ENCODE measurements at places on chromosomes 7 and 10.

DNA sequence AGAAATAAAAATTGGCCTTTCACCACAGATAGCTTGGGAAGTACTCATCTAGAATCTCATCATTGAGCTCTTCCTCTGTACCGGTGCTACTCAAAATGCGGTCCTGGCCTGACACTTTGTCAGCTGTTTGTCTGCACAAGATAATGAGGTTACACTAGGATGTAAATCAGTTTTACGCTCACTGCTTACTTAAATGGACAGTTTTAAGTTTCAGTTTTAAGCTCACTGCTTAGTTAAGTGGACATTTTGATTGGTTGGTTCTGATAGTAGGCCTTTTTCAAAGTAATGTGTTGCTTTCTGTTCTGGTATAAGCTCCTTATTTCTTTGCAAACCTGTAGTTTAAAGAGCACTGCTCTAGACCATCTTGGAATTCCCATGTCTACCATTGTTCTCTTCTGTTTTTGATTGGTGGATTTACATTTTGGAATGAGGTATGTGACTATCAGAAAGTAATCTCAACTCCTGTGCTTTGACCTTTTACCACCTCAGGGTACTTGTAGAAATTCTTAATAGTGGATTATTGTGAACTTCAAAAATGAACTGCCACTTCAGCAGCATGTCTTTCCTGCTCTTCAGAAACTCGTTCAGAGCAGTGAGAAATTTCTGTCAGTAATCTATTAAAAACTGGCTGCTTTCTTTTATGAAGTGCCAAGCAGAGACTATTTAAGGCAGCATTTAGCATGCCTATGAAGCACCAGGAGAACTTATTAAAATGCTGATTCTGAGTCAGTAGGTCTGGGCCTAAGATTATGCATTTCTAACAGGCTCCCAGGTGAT, 55.0 kb downstream of the C1GALT1 start:
- DNase-seq: no peak

GRCh38 chr10:130560573-130560972, 424.4 kb downstream of the GLRX3 start:
- DNase-seq: no peak

GRCh38 chr7:3455806-3456595, 154.9 kb downstream of the SDK1 start:
- no peak for DNase-seq

DNA sequence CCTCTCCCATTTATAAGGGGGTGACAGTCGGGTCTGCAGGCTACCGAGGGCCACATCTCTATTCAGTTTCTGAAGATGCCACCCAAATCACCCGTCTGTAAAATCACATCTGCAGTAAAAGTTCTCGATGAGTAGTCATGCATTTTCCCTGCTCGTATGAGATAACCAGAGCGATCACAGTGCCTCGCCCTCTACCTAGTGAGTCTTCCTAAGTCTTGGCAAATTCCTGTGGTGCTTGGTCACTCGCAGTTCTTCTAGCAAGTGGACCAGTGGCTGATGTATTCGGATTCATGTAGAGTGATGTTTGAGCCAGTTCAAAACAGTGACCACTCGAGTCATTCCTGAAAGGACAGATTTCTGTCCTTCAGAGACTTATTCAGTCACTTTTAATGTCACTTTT, 44.9 kb downstream of the INSYN2A start:
- no peak for DNase-seq

GRCh38 chr10:77586719-77587415, 50.7 kb downstream of the KCNMA1 start:
- DNase-seq: no peak

- no peak for DNase-seq
These were observed 100.6 kb downstream of the ARHGAP22 start for GRCh38 chr10:48504141-48504885.

DNA sequence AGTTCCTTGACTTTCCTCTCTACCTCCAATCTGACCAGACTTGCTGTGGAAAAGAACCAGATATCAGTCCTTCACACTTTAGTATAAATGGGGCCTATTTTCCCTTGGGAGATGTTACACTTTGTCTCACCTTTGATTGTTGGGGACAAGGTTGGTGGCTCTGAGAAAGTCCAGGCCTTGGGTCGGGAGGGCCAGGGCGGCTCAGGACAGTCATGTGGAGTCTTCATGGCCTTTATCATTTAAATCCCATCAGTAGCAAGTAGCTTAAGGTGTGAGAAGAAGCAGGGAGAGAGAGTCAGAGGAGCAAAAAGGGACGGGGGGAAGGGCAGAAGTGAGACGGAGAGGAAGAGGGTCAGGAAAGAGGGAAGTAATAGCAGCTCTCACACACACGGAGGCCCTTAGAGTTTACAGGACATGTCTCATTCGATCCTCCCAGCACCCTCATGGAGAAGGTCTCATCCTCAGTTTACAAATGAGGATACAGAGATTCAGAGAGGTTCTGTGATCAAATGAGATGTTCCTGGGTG, 40.5 kb downstream of the TBATA start:
- DNase-seq: no peak

- no peak for DNase-seq
These were observed 1.4 kb downstream of the CHST3 start for GRCh38 chr10:71965623-71966022.

DNA sequence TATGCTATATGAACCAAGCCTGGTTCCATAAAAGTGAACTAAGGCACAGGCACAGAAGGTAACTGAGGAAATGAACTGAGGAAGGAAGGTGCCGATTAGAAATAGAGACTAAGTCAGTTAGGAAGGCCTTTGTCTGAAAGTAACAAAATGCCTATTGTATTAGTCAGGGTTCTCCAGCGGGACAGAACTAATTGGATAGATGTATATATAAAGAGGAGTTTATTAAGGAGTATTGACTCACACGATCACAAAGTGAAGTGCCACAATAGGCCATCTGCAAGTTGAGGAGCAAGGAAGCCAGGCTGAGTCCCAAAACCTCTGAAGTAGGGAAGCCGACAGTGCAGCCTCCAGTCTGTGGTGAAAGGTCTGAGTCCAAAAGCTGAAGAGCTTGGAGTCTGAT, 13.9 kb upstream of the PLXNA4 start:
- no peak for DNase-seq

GRCh38 chr7:151254316-151254715, 5.8 kb upstream of the SMARCD3 start:
- no peak for DNase-seq

- DNase-seq: no peak
These were observed 8.4 kb upstream of the TECTB start for GRCh38 chr10:112274831-112275230.

- DNase-seq: no peak
These were observed 1.4 kb downstream of the FGFBP3 start for GRCh38 chr10:91907914-91908336.

DNA sequence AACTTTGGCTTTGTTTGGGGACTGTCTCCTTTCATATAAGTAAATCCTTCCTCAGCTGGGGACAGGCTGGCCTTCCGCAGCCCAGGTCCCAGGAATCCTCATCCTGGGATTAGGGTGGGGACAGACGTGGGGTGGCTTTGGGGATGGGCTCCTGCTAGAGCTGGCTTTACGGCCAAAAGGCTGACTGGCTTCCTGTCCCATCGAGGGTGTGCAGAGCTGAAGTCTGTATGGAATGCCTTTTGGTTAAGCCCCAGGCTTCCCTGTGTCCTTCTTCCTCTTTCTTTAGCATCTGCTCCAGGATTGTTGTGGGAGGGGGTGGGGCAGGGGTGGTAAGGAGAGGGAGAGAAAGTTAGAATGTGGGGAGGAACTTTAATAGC, 59.4 kb upstream of the AQP1 start:
- DNase-seq: no peak

- no peak for DNase-seq
These were observed 223.9 kb upstream of the PPP2R2D start for GRCh38 chr10:131676800-131677421.

DNA sequence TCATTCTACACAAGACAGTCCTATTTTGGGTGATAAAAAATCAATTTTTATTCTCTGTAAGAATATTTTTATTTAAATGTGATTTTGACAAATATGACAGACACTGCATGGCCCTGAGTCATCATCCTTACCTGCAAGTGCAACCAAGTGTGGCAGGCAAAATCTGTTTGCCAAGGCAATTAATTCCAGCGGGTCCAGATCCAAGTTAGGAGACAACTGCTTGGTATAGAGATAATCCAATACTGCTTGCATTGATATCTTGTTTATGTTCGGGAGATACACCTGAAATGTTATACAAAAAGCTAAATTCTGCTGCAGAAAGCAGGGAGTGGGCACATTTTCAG, 66.2 kb downstream of the RHOBTB1 start:
- no peak for DNase-seq

- DNase-seq: no peak
These were observed 35.4 kb downstream of the LRRC4 start for GRCh38 chr7:127995881-127996215.

GRCh38 chr7:79221211-79221610, 232.3 kb downstream of the MAGI2 start:
- no peak for DNase-seq

- DNase-seq: no peak
These were observed 43.2 kb downstream of the PANK1 start for GRCh38 chr10:89601728-89602361.

DNA sequence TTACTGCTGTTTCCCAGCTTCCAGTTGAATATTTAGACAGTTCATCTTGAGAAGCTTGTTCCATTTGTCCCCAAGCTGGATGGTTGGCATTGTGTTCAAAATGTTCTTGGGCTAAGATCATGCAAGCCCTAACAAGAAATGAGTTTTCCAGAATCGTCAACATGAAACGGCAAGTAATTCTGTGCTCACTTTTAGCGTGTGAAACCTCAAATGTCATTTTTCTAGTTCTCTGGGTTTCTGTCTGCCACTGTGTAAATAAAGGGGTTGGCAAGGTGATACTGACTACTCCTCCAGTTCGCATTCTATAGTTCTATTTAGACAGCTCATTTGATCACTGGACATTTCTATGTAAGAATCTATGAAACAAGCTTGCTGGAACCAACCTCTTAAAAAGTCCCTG, 194.0 kb downstream of the AHR start:
- no peak for DNase-seq

DNA sequence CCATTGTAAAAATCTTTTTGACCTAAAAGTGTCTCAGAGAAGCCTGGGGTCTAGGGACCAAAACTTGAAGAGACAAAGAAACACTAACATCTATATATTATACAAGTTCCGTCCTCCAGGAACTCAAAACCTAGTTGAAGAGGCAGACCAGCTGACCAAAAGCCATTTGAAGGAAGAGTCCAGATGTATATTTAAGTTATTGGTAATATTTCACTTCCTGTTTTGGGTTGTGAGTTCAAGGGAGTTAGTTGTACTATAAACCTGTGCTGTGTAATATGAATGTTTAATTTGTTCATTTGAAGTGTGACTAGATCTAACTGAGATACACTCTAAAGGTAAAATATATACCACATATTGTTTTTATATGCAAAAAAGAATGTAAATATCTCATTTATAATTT, 45.0 kb downstream of the CDK1 start:
- DNase-seq: no peak

GRCh38 chr10:125990974-125991373, 94.6 kb downstream of the FANK1 start:
- DNase-seq: no peak

GRCh38 chr10:381805-382204, 246.6 kb downstream of the ZMYND11 start:
- no peak for DNase-seq

DNA sequence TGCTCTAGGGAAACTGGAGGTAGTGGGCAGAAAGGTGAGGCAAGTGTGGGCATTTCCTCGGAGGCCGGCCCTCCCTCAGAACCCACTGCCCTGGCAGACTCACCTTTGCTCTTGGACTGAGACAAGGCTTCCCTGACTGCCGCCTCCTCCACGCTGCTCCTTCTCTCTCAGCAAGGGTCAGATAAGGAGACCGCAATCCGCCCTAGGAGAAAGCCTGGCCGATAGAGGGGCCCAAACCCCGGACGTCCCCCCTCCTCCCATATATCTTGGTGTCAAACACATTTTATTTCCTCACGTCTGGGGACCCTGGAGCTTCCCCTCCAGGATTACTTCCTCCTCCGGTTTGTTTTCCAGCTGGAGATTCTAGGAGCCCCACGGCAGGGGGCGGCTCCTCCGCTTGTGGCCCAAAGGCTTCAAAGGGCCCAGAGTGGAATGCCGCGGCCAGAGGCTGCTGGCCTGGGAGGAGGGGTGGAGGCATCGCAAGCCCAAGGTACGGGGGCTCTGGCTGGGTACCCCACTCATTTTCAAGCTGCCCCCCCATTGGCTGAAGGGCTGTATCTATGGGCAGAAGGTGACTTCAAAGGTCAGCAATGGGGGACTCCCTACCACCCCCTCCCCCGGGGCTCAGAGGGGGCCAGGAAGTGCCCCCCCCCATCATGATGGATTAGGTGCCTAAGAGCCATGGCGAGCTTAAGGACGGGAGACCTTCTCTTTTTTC, 31.7 kb upstream of the LBX1 start:
- DNase-seq: no peak

DNA sequence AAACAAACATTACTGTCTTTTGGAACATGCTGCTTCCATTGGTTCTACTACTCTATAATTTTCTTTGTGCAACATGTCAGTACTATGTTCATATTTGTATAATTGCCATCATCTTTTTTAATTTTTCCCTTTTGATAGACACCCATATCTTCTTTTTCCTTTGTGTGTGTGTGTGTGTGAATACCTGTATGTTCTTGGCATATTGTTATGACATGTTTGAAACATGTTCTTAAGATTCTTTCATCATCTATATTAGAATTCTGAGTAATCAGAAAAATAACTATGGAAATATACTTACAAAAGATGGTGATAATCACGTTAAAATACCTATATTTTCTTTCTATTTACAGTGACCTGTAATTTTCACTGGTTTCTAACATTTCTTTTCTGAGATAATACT, 3.5 kb upstream of the CDK6 start:
- no peak for DNase-seq

DNA sequence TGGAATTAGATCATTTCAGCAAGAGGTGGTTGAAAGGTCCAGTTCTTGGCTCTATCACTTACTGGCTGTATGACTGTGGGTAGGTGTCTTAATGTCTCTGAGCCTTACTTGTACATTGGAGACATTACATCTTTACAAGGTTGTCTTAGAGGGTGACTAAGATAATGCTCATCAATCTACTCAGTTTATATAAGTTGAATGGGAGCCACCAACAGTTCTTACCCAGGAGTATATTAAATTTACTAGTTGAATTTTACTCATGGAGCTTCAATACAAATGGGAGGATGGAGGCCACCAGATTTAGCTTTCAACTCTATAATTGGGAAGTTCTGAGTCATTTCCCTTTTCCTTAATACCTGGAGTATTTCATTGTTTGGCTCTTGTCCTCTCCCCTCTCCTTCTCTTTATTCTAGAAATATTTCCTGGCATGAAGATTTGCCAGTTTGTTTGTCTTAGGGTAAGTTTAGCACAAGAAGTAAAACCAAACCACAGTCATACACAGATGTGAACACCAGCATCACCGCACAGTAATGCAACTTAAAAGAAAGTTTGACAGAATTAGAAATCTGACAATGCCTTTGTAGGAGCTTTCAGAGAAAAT, 222.8 kb downstream of the LRMDA start:
- DNase-seq: no peak

DNA sequence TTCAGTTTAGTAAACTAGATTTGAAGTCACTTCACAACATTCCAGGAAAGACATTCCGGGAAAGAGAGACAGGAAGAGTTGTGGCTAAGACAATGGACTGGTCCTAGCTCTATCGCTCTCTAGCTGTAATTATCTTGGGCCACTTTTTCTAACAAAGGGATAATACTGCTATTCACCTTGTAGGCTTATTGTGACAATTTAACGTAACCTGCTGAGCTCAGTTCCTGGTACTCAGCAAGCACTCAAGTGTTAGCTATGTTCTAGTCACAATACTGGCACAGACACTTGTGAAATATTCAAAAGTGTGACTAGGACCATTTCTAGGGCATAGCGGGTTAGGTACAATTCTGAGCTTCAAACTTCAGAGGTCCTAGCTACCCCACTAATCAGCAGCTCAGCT, 12.0 kb upstream of the NRCAM start:
- no peak for DNase-seq

GRCh38 chr7:130365511-130366441, 14.5 kb upstream of the CPA1 start:
- DNase-seq: no peak

Data from stimulated activated CD8-positive, alpha-beta memory T cell treated with anti-CD3 and anti-CD28 coated beads, Interleukin-7, amount 100 ng/mL, for 1 hour (primary cell).